ENCODE measurements at places on chromosomes 1 and 21. TPM values are rescaled to one million over a fixed set of nuclear protein-coding genes. Genes with fewer than 3 reads are reported as not detected.

OR14A16 gene
- polyA plus RNA-seq = not detected

CFHR5 gene
- polyA plus RNA-seq = not detected

TADA1 gene
- 29.2 TPM for polyA plus RNA-seq

CASQ1 gene
- 0.41 TPM for polyA plus RNA-seq

CYB5RL gene
- polyA plus RNA-seq = 6.9 TPM

Measured in left renal pelvis (tissue), 4 donors.